Stimulated activated naive CD4-positive, alpha-beta T cell treated with Interleukin-2 at 50 U/mL for 16 hours (primary cell): ENCODE measurements at places on chromosomes 6 and 20.

DNA sequence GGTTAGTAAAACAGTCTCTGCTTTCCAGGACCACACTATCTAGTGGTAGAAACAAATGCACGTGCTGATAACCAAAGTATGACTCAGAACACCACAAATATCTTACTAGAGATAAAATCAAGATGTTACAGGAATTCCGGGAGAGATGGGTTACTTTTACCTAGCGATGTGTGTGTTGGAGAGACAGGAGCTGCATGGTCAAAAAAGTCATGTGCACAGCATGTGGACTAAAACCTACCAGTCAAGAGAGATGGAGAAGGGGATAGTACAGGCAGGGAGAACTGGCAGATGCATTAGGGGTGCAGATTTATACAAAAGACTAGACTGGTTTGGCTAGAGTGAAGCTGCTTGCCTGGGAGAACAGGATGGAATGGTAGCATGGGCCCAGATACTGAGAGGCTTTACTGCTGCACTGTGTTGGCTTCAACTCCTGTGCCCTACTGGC, 75.3 kb upstream of the MRAP2 start:
- DNase-seq: no peak

GRCh38 chr20:20939006-20939405, 167.2 kb downstream of the LINC00237 start:
- DNase-seq: no peak

DNA sequence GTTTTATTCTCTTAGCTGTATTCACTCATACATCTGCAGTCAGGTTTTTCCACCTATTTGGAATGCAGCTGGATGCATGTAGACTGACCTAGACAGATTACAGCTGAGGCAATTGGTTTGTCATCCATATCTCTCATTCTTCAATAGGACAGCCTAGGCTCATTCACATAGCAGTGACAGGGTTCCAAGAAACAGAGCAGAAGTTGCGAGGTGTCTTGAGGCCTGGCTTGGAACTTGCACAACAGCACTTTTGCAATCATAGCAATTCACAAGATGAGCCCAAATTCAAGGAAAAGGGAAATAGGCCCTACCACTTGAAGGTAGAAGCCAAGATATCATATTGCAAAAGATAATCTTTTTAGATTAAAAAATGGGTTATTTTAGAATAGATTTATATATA, 508.9 kb upstream of the JAG1 start:
- no peak for DNase-seq

GRCh38 chr20:47099825-47100441, 205.3 kb downstream of the EYA2 start:
- DNase-seq: no peak

GRCh38 chr20:16106191-16106849, 466.9 kb downstream of the KIF16B start:
- no peak for DNase-seq

DNA sequence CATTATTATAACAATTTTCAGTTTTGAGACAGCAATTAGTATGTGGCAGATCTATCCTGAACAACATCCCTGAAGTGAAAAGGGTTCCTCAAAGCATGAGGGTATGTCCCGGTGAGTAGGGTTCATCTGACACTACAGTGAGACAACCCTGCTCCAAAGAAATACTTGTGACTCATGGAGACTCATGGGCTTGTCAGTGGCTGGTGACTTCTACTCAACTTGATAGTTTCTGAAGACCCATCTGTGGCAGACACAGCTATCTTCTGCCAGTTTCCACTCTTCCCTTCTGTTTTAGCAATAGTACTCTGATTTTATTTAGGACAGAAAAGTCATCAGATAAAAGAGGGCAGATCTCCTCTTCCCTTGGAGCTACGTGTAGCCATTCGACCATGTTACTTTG, 41.4 kb downstream of the MAP3K7 start:
- DNase-seq: no peak

- no peak for DNase-seq
Measured at GRCh38 chr20:24584538-24585356, 115.3 kb downstream of the SYNDIG1 start.

DNA sequence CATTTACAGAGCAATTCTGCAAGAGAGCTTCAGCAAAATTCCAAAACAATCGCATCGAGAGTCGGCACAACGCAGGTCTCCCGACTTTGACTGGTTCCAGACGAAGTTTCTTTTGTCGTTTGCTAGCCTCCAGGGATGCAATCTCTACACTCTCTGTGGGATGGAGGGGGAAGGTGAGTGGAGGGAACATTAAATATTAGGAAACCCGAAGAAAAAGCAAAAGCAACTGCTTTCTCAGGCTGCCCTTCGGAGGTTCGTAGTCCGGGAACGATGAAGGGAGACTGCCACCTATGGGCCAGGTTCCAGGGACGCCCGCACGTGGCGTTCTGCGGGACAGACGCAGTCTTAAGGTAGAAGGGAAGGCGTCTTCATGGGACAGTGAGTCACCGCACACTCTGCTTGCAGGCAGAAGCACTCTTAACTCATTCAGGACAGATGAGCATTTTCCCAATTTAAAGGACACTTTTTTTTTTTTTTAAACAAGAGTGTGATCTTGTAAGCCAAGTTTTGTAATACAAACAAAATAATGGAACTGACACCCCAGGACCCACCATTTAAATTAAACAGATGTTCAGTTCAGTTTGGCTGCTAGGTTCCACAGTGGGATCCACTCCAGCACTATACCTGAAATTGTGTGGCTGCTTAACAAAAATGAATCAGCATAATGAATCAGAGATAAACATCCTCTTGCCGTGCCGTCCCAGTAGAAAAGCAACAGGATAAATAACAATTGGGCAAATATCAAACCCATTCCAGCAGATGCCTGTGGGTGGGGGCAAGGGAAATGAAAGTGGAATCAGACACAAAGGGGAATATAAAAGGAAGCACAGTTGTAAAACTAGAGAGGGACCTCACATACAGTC, 65.8 kb upstream of the ARMC2 start:
- DNase-seq: peak; percentile 77

- no peak for DNase-seq
Measured at GRCh38 chr20:22524393-22525015, 59.9 kb downstream of the FOXA2 start.

DNA sequence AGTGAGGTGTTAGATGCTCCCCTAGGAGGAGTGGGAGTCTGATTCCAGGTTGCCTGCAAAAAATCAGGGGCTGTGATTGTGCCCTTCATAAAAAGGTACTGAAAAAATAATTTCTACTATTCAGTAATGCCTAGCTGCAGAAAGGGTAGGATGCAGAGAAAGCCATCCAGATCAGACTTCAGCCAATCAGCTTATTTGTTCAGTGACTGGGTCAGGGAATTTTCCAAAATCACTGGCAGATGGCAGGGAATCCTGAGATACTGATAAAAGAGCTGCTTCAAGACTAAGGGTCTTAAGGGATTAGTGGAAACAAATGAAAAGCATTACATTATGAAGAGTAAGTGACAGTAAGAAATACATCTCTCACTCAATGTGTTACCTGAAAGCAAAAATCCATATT, 42.8 kb upstream of the MTRF1L start:
- DNase-seq: no peak

DNA sequence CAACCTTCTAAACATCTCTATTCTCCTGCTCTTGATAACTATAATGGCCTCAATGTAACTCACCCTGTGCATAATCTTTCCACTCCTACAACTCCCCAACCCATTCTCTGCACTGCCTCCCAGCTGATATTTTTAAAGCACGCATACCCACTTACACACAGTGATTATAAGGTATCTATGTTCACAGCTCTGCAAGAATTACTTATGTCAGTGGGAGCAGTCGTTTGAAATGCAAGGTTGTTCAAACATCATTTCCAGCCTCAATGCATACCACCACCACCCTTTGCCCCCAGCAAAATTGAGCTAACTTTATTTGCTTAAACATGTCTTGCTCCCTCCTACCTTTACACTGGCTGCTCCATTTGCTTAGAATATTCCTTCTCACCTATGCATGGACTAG, 506.0 kb downstream of the RFPL4B start:
- no peak for DNase-seq

DNA sequence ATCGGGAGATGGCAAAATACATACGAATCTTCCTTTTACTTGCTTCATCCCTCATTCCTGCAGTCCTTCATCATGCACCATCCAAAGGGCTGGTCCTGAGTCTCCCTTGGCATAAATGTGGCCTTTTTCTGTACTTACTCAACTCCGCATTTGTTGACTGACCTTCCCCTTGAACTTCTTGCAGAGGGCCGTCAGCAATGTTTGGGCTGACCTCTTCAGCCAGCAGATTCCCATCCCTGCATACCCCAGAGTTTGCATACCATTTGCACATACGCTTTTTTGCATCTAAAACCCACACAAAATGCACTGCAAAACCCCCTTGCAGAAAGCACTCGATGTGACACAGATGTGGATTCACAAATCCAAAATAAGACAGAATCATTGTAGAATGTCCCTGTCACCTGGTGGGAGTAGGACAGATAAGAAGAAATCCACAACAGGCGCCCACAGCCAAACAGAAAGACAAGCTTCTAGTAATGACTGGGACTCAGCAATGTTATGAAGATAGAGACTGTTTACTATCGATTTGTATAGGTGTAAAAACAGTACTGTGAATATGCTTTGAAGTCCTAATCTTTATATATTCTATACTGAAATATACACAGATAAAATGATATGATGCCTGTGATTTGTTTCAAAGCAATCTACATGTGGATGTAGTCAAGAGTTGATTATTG, 45.8 kb downstream of the TBC1D7 start:
- no peak for DNase-seq

- no peak for DNase-seq
Measured at GRCh38 chr6:136158387-136158821, 91.7 kb downstream of the MTFR2 start.

- no peak for DNase-seq
Measured at GRCh38 chr20:34250005-34250404, 8.8 kb downstream of the ASIP start.

DNA sequence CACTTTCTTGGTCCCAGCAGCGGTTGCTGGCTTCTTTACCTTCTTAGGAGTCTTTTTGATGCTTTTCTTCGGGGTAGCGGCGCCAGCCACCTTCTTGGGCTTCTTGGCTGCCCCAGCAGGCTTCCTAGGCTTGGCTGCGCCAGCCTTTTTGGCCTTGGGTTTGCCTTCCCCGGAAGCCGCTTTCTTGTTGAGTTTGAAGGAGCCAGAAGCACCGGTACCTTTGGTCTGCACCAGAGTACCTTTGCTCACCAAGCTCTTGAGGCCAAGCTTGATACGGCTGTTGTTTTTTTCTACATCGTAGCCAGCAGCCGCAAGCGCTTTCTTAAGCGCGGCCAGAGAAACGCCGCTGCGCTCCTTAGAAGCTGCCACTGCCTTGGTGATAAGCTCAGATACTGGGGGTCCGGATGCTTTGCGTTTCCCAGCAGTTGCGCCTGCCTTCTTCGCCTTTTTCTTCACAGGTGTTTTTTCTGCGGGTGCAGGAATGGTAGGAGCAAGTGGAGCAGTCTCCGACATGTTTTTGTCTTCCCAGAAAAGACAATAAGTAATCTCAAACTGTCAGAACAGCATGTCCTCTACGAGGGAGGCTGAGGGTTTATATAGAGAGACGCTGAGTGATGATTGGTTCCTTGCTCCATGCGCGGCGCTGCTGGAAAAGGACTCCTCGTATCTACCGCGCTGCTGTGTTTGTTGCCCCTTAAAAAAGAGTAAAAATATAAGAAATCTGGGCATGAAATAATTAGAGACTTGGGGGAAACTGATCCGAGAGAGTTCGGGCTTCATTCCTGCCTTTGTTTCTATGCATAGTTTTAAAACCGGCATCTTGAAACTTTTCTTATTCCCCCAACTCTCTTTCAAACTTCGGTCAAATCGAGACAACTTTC, 130.3 kb upstream of the BTN3A2 start:
- peak; percentile 48 for DNase-seq

- peak; percentile 58 for DNase-seq
Measured at GRCh38 chr6:104682722-104683643, 176.7 kb downstream of the HACE1 start.

- DNase-seq: no peak
Measured at GRCh38 chr6:3340894-3341293, 82.1 kb downstream of the PSMG4 start.

- no peak for DNase-seq
Measured at GRCh38 chr20:35275741-35276251, 2.1 kb downstream of the MMP24OS start.

GRCh38 chr20:60713396-60713795, 538.7 kb upstream of the CDH4 start:
- no peak for DNase-seq
